Activated T-cell treated with anti-CD3 and anti-CD28 coated beads for 24 hours (primary cell): ENCODE measurements at places on chromosomes 5 and 9.

GRCh38 chr5:158765407-158765806 lies 334.3 kb downstream of the EBF1 start:
- no peak for DNase-seq

DNA sequence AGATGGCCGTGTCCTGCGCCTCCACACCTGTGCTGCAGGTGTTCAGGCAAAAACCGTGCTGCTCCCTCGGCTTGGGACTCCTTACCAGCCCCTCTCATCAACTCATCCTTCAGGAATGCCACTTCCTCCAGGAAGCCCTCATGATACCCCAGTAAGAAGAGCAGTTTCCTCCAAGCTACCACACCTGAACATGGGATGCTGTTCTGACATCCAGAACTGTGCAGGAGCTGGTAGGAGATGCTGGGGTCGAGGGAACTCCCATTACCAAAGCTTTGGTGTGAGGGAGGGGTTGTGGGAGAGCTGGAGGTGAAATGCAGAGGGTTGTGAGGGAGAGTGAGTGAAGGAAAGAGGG lies 18.9 kb downstream of the CARD19 start:
- DNase-seq, result no peak

DNA sequence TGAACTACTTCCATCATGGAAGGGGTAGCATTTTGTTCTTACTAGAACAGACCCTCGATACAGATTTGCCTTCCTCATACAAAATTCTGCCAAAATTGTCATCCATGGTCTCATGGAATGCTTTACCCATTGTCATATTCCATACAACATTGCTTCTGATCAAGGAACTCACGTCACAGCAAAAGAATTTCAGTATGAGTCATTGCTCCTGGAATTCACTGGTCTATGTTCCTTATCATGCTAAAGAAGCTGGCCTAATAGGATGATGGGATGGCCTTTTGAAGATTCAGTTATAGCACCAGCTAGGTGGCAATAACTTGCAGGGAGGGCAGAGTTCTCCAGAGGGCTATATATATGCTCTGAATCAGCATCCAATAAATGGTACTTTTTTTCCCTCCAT lies 18.2 kb upstream of the FNIP1 start:
- DNase-seq, result no peak

DNA sequence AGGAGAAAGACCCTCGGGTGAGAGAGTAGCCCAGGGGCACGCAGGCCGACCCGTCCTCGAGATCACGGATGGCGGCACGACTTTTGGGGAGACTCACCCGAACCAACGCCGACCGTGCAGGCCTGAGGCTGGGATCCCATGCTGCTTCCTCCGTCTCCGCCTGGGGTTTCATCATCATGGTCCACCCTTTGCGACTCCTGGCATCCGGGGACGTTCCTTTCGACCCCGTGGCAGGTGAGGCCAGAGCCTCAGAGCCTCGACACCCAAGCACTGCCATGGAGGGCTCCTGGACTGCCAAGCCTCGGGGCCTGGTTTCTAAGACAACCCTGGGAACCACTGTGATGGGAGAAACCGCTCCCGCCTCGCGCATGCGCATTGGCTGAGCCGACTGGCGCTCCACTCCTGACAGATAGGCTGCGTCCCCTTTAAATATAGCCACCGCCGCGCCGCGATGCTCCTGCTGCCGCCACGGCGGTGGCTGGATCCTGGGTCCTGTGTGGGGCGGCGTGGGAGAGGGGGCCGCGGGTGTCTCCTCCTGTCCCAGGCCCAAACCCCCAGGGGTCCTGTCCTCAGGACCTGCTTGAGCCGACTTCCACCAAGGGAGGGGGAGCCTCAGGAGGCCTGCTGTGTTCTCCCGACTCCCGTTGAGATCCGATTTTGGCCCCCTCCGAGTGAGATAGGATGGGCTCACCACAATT lies 481.6 kb downstream of the SPATA31A7 start:
- no peak for DNase-seq

DNA sequence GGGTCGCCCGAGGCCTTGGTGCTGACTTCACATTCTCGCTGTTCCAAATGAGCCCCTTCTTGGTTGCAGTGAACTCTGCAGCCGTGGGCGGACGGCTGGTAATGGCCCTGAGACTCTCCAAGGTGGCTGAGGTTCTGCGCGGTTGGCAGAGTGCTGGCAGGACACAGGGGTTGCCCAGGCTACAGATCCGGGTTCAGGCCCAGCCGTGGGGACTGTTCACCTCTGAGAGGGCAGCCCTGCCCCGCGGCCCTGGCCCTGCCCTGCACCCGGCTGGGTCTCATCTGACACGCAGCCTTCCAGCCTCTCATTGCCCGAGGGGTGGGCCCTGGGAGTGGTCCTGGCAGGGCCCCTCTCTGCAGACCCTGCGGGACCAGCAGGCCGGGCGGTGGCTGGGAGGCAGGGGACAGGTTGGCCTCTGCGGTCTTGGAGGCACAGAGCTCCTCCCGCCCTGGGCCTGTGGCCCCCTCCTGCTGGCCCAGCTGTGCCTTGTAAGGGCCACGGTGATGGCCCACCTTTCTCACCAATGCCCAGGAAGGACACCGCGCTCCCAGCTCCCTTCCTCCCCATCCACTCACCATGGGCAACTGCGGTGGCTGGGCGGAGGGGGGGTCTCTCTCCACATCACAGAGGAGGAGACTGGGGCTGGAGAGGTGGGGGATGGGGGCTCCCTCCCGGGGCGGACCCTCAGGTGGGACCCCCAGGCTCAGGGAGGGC lies 51.6 kb downstream of the AHRR start:
- DNase-seq, result no peak

- no peak for DNase-seq
These were observed 90.2 kb downstream of the NSUN2 start for GRCh38 chr5:6542421-6543345.

DNA sequence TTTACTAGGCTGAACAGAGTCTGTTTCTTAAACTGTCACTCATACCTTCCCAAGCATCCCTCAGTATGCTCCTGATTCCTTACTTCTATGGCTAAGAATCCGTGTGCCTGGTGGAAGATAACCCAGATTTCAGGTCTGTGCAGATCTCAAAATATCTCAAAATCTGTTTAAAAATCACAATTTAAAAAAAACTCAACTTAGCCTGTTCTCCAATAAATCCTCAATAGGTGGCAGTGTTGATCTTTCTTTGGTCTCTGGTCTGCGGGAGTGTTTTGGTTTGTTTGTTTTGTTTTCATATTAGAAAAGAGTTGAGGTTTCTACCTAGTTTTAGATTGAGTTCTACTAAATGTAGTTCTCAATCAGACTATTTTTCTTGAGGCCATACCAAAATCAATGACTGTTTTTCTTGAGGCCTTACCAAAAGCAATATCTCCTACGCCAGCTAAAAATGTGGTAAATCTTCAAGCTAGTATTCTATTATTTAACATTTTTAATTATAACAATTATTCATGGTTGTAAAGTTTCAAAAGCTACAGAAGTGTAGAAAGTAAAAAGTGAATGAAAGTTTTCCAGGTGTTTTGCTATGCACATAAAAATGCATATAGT lies 57.9 kb downstream of the TGFBR1 start:
- no peak for DNase-seq

GRCh38 chr5:39822020-39822419 lies 397.2 kb upstream of the DAB2 start:
- no peak for DNase-seq

DNA sequence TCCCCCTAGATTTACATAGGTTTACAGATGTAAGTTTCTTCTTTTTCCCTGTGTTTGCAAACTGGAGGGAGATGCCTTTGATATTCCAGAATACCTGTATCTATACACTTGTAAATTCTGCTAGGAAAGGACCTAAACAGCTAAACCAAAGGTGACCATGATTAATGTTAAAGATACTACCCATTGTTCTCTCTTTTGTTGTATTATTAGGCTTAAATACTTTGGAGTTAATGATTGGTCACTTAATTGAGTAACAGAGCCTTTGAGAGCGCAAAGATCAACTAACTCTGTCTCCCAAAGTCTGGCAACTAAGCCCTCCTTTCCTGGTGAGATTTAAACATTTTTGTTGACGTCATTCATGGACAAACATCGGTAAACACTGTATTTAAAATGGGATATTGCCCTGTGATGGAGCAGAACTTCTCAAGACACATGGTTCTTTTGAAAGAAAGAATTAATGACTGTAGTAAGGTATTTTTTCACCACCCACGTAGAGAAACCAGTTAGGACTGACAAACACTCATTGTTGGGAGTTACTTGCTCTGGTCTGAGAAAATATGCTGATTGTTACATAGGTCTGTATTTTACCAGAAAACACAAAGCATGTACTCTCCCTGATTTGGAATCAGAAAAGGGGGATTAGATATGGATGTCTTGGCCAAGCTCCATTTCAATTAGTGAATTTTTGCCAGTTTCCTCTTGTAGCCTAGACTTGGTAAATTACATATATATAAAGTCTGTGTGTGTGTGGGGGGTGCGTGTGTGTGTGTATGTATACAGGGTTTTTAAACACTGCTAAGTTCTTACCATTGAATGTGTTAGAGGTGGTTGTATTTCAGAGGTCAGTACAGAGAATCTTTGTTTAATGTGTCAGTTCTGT lies 4.6 kb downstream of the VCAN start:
- DNase-seq, result no peak

DNA sequence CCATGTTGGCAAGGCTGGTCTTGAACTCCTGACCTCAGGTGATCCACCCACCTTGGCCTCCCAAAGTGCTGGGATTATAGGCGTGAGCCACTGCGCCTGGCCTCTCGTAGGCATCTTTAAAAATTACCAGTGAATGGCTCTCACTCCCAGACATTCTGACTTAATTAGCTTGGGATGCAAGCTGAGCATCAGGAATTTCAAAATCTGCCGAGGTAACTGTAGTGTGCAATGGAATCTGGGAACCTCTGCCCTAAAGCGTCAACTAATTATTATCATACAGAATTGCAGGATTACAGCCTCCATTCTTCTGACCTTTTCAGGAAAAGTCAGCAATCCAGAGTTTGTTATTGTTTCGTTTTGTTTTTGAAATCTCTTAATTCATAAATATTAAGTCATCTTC lies 213.4 kb upstream of the DMAC1 start:
- no peak for DNase-seq

DNA sequence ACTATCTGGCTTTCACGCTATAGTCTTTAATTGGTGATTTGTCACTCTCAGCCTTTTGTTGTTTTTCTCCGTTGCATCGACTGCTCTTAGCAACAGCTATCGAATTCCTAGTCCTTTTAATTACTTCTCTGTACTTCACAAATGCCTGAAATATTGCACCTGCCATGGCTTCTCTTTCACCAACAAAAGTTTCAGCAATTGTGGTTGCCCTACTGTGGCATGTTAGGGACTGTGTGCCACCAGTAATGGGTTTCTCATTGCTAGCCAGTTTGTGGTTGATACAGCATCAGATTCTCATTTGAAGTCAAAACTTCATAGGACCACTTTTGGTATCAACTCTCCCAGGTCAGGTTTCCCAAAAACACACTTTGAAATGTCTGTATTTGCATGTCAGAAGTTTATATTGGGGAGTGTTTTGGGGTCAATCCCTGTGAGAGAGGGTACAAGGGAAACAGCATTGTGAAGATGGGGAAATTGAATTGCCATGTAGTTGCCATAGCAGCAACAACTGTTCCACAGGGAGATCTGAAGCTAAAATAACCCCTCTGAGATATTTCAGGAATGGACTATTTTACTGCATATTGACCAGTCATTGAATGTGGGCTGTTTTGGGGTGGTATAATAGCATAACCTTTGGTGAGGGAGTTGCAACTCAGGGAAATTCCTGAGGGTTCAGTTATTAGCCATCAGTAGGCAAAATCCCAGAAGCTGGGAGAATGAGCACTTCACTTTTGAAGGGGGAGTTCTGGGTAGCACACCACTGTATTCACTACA lies 99.2 kb downstream of the WDR70 start:
- no peak for DNase-seq

- DNase-seq, result no peak
These were observed 390.4 kb upstream of the KIF2A start for GRCh38 chr5:61915646-61916045.

- no peak for DNase-seq
These were observed 127.8 kb downstream of the KCNIP1 start for GRCh38 chr5:170631466-170632195.

- no peak for DNase-seq
These were observed 82.1 kb downstream of the PRKACG start for GRCh38 chr9:68931821-68932220.

DNA sequence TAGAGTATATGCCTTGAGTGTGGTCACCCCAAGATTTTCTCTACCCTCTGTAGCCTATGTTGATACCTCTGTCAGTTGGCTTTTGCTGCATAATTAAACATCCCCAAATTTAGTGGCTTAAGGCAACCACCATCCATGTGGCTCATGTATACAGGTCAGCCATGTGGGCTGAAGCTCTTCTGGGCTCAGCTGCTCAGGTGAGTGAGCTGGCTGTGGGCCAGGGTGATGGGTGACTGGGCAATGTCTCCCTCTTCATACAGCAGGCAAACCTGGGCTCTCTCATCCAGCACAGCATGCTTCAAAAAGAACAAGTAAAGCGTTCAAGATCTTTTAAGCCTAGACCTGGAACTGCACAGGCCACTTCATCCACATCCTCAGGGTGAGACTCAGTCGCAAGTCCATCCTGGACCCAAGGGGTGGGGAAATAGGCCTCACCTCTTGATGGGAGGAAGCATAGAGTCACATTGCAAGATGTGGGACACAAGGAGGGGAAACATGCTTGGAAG lies 188.2 kb upstream of the TAS2R1 start:
- DNase-seq, result no peak

GRCh38 chr5:115578657-115579056 lies 23.6 kb downstream of the TICAM2 start:
- DNase-seq, result no peak

DNA sequence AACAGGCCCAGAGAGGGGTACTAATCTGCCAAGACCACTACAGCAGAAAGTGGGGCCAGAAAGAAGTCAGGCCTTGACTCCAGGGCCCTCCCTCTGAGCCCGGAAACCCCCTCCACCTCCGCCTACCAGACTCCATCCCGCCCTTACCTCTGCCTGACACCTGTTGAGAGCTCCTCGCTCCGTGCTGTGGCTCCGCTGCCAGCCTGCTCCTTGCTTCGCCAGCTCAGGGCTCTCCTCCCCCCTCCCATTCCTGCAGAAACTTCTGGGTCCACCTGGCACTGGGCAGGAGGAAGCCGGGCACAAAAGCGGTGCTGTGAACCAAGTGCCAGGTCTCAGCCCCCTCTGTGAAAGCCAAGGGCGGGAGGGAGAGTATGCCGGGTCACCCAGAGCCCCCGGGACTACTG lies 6.4 kb upstream of the ST6GALNAC6 start:
- DNase-seq, result no peak

GRCh38 chr5:111383288-111383970 lies 128.9 kb downstream of the STARD4 start:
- no peak for DNase-seq

GRCh38 chr5:65553941-65554340 lies 9.0 kb downstream of the CENPK start:
- no peak for DNase-seq

- no peak for DNase-seq
These were observed 36.8 kb downstream of the ELL2 start for GRCh38 chr5:95924720-95925377.
